ENCODE measurements at places on chromosomes 13 and 19.

DNA sequence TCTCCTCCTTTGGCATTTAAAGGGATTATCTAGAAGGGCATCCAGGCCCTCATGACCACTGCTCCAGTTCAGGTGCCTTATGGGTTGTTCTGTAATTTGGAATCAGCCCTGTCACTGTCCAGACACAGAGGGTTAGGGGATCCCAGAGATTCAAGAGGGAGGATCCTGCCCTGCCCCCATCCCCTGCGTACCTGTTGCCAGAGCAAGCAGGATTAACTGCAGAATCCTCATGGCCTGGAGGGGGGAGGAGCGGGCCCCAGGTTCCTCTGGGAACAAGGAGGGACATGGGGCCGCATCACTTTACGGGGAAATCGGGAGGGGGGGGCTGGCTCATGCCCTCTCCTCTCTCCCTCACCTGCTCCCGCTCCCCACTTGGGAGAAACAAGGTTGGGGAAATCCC, 1.0 kb downstream of the KLK11 start:
- no peak for DNase-seq

GRCh38 chr13:31982540-31982939, 49.0 kb upstream of the FRY start:
- DNase-seq = no peak

GRCh38 chr13:45879666-45880065, 28.1 kb upstream of the SIAH3 start:
- no peak for DNase-seq

DNA sequence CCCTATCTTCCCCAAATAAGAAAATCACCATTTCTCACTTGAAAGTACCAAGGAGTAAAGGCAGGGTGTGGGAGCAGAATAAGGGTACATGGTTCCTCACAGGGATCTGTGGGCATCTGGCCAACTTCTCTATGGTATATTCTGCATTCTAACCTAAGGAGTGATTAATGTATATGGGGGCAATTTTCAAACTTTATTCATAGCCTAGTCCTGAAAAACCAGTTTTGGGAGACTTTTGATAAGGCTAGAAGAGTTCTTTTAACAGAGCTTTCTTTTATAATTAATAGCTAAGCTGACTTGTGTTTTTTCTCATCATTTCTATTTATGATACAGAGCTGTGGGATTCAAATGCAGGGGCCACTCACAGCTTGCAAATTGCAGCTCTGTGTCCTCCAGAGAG, 852 bp downstream of the SCEL start:
- DNase-seq = no peak

- DNase-seq = no peak
Observed at GRCh38 chr19:55674459-55674840, 576 bp upstream of the EPN1 start.

DNA sequence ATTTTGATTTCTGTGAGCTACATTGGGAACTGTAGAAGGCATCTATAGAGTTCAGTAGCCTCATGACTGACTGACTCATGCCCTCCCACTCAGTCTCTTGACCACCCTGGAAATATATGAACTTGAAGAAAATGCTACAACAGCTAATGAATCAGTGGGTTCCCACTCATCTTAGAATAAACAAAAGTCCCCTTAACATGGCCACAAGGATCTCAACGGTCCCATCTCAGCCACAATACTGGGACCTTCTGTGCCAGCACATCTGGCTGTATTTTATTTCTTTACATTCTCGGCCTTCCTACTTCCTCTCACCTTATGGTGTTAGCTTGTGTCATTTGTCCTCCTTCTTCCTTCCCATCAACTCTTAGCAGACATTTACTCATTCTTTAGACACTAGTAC, 619.8 kb downstream of the DCT start:
- DNase-seq = no peak

- DNase-seq = no peak
Observed at GRCh38 chr13:95137096-95137495, 164.2 kb downstream of the ABCC4 start.

DNA sequence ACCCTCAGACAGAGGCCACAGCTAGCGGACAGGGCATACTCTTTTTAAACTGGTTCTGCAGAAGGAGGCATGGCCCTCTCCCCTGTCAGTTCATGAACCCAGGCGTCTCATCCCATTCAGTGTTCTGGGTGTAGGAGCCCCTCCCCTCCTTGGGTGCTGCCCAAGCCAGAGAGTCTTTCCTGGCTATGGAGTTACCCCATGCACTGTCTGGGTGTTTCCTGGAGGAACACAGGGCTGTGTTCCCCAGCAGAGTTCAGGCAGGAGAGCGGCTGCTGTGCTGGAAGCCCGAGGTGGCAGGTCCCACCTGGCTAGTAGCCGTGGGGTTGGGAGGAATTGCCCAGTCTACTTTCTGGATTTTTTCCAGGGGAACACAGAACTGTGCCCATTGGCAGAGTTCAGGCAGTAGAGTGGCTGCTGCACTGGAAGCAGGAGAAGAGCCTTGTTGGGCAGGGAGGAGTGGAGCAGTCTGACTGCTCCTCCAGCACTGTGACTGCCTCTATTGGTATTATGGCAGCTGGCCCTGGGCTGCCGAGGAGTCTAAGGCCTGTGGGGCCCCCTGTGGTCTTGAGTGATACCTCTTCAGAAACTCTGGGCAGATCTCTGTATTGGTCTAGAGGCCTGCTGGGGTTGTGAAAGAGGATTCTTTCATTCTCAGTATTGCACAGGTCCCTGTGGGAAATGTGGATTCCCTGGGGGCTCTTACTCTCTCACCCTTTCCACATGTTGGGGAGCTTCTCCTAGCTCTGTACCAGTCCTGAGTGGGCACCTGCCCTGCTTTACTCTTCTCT, 168.3 kb downstream of the PCDH20 start:
- DNase-seq = no peak

- DNase-seq = no peak
Observed at GRCh38 chr13:60158321-60158801, 5.4 kb downstream of the DIAPH3 start.

GRCh38 chr19:40646743-40647254, 43.7 kb downstream of the NUMBL start:
- no peak for DNase-seq

GRCh38 chr19:32313569-32314265, 31.7 kb upstream of the ZNF507 start:
- DNase-seq = no peak

GRCh38 chr19:12596927-12597548, 13.6 kb downstream of the ZNF490 start:
- DNase-seq = no peak

DNA sequence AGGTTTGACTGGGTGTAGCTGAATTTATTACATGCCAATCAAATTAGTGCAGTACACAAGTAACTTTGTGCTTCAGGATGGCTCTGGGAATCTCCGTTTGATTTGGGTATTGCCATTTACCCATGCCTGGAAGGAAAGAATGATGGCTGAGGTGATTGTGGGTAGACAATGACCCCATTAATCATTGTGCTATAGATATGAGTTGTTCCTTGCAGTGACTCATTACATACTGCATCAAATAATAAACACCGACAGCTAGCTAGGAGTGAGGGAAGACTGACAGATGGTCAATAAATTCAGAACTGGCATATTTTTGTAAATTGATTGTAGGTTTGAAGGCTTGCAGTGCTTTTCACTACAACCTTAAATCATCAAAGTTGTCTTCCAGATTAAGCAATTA, 1069.5 kb downstream of the DIAPH3 start:
- no peak for DNase-seq

DNA sequence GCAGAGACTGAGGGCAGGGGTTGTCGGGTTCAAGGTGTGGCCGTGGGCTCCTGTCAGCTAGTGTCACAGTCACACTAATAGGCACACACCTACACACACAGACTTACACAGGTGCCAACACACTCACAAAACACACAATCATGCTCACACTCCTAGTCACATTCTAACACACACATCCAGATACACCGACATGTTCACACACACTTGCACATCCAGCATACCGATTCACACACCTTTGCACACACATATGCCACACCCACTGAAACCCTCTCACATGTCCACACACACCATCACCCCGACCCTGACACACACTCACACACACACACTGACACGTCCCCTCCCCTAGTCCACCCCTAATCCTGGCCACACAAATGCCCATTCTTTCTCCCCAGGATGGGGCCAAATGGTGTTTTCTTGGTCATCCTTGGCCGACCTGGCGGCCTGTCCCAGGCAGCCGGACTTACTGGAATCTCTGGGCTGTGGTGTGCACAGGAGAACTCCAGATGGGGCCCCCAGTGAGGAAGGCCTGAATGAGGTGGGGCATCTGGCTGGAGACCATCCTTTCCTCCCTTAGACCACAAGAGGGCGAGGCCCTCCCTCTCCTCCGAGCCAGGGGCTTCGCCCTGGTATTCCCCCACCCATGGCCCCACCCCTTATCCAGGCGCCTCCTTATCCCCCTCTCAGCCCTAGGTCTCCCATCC, 19.1 kb upstream of the PNMA8B start:
- DNase-seq = no peak

GRCh38 chr19:55552206-55552605, 6.9 kb upstream of the SBK3 start:
- DNase-seq = no peak

GRCh38 chr19:1719519-1719918, 33.8 kb upstream of the ONECUT3 start:
- no peak for DNase-seq

GRCh38 chr13:36549755-36550154, 117.5 kb downstream of the CCNA1 start:
- no peak for DNase-seq

DNA sequence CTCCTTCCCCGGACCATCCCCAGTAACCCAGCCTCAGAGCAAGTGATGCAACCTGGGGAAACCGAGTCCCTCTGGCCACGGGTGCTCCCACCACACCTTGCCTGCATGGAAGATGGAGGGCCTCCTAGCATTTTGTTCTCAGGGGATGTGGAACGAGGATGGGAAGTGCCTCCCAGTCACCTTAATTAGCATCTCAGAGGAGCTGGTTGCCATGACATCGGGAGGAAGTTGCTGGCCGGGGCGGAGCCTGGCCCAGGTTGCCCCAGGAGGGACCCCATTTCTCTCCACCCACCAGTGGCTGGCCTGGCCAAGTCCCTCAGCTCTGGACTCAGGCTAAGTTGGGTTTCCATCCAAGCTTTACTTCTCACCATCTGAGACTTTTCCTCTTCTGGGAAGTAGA, 24.1 kb upstream of the PTPRS start:
- DNase-seq = no peak

DNA sequence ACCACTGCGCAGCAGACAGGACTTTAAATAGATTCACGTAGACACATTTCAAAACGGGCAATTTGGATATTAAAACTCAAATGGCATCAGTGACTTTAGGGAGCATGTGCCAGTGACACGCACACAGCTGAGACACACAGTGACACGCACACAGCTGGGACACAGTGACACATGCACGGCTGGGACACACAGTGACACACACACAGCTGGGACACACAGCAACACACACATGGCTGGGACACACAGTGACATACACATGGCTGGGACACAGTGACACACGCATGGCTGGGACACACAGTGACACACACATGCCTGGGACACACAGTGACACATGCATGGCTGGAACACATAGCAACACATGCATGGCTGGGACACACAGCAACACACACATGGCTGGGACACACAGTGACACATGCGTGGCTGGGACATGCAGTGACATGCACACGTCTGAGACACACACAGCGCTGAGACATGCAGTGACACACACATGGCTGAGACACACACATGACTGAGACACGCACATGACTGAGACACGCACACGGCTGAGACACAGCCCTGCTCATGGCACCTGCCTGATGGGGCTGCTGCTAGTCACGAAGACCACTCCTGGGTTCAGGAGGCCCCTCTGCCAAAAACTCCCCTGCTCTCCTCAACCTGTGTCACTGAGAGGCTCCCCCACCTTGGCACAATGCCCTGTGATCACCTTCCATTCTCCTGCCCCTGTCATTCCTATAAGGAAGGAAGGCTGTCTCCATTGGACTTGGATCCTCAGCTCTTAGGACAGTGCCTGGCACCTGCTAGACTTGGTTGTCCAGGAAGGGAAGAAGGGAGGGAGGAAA, 52.5 kb downstream of the SOX1 start:
- no peak for DNase-seq
